ENCODE measurements at places on chromosomes 6 and 20.

GRCh38 chr20:51634877-51635276, 92.4 kb upstream of the NFATC2 start:
- no peak for DNase-seq

DNA sequence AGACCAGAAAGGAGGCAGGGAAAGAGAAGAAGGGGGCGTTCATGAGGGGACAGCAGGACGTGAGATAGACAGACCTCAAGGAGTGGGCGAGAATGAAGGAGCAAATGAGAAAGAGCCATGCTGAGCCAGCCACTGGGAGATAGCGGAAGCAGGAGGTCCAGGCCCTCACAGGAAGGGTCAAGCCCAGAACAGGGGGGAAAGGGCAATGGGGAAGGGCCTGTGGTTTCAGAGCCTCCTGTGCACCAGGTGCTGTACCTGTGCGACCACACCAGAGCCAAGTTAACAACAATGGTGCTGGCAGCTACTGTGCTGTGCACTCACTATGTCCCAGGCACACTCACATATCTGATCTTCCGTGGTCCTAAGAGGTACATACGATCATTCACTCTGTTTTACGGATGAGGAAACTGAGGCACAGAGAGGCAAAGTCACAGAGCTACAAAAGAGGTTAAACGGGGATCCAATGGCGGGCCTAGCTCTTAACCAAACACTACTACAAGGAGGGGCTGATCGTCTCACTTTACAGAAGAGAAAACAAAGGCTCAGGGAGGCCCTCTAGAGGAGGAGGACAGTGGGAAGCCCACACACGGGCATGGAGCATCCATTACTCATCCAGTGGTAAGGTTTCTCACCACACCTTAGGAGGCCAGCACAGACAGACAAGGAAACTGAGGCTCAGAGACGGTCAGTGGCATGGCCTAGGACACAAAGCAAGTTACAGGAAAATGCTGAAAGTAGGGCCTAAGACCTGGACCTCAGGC, 129.1 kb downstream of the PREX1 start:
- no peak for DNase-seq

DNA sequence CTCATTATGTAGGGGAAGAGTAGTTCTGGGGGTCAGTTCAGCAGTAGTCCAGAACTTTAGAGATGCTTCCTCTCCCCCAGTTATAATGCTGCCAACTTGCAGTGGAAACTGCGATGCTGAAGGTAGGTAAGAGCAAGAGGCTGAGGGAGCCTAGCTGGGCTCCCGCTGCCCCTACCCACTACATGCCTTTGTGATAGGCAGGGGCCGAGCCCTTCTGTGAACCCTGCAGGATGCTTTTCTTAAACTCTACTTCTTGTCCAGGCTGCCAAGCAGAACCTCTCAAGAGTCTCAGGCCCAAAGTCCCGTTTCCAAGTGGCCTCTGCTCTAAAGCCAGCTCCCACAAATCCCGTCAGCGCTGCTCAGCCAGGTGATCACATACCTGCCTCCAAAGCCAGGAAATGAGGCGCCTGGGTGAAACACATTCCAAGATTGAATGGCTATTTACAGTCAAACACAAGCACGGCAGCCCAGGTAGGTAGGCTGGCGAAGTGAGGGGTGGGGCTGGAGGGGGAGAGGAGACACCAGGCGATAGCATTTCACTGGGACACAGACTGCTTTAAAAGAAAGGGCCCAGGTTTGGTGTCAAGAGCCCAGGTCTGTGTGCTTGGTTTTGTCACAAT, 150.7 kb downstream of the CD24 start:
- no peak for DNase-seq

DNA sequence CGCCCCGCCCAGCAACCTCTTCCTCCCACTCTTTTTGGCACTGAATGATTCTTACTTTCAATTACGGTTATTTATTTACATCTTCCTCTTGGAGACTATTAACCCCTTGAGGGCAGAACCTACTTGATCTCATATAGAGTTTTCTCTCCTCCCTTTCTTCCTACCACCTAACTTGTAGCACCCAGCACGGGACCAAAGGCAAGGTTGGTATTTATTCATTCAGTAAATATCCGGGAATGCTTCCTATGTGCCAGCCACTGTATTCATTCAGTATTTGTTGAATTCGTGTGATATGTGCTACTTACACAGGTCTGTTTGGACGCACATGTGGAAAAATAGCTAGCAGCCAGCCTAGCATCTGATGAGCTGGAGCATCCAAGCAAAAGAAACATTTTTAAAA, 1.3 kb upstream of the CNKSR3 start:
- no peak for DNase-seq

GRCh38 chr20:11231742-11232648, 558.2 kb upstream of the JAG1 start:
- no peak for DNase-seq

DNA sequence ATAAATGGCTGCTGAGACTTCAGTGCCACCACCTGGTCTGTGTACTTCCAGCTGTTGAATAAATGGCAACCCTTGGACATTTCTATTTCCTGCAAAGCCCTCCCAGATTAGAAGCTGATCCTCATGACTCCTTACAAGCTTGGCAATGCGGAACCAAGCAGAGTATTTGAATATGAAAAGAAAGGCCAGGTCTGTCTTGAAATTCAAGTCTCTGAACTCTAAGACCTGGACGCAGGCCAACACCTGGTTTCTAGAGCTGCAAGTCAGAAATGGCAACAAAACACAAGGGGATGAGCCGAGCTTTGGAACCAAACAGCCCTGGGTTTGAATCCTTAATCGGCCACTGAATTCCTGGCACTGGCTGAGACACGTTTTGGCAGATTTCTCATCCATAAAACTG, 353.4 kb downstream of the PTPRT start:
- no peak for DNase-seq

GRCh38 chr6:74280130-74280692, 584.2 kb downstream of the CD109 start:
- DNase-seq, result no peak
